Kidney epithelial cell (primary cell): ENCODE measurements at places on chromosomes 5 and 9. TPM values are rescaled to one million over a fixed set of nuclear protein-coding genes. Genes with fewer than 3 reads are reported as not detected.

DNA sequence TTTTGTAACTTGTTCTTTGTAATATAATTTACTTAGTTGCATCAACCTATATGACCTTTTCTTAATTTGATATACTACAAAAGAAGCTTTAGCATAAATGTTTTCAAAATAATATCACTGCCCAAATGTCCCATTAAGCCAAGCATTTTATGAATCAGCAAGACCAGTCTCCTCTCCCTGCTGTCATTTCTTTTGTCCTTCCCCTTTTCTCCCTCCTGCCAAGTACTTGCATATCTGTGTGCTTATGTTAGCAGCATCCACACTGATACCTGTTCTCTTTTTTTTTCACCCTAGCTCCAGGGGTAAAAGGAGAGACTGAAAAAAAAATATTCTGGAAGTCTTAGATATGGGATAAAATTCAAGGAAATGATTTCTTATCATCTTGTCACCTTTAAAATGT is 69.7 kb downstream of the ZSWIM6 start:
- DNase-seq, result peak; percentile 23

DNA sequence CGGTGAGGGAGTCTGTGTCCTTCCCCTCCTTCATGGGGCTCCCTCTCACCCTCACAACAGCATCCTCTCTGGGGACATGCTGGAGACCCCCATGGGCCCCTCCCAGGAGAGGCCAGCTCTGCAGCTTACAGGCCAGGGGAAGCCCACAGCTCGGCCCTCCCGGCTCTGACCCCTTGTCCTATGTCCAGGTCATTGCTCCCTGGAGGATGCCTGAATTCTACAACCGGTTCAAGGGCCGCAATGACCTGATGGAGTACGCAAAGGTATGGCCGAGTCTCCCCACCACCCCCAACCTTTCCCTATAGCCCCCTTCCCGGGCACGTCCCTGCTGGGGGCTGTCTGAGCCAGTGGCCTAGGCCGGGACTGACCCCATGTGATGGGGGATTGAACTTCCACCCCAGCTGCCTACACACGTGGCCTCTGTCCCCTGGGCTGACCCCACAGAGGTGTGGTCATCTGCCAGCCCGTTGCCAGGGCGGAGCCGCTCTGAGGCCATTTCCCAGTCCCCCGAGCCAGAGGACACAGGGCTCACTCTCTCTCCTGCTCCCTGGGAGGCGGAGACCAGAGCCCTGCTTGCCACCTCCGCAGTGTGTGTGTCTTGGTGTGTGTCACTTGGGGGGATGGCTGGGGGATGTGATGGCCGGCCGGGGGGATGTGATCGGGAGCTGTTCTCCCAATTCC is 21.9 kb downstream of the ASS1 start:
- DNase-seq, result no peak

DNA sequence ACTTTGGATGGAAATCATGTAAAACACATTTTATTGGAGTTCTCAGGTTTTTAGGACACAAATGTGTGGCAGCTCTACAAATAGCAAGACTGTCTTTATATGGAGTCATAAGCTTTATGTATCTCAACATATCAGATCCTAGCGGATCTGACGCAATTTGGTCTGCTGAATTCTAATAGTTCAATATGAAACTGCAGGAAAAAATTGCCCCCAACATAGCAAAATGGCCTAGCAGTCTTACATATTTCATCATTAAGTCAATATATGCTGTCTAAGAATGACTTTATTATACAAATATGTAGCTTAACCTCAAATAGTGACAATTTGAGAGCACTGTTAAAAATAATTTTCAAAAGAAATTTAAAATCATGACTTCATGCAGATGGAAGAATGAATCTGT is 244.3 kb downstream of the TAF11L14 start:
- DNase-seq, result no peak

- DNase-seq, result no peak
Measured at GRCh38 chr9:16899606-16900005, 29.1 kb upstream of the BNC2 start.

ZDHHC21 gene
- 7.5 and 7.7 TPM in 2 replicates for total RNA-seq

CCNJL gene
- 21.9 and 23.4 TPM in 2 replicates for total RNA-seq

QRFP gene
- total RNA-seq, result not detected in 2 replicates
